Islet precursor cell (in vitro differentiated cells): ENCODE measurements at places on chromosomes 4 and X.

DNA sequence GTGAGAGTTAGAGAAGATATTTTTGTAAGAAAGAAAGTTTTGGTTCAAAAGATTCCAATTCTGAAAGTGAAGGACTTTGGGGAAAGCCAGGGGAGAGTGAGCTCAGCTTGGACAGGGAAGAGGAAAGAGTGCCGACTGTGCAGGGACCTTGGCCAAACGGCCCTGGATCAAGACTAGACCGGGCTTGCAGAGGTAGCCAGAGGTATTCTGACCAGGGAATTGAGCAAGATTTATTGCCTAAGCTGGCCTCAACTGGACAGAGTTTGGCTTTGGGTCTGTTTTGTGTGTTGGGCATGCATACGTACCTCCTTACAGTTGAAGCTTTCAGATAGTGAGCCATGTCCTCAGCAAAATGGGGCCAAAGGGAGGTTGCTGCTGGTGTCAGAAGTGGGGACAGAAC lies 11.6 kb downstream of the PLAC1 start:
- DNase-seq: no peak

- DNase-seq: no peak
Observed at GRCh38 chr4:39950861-39951481, 26.7 kb downstream of the PDS5A start.

DNA sequence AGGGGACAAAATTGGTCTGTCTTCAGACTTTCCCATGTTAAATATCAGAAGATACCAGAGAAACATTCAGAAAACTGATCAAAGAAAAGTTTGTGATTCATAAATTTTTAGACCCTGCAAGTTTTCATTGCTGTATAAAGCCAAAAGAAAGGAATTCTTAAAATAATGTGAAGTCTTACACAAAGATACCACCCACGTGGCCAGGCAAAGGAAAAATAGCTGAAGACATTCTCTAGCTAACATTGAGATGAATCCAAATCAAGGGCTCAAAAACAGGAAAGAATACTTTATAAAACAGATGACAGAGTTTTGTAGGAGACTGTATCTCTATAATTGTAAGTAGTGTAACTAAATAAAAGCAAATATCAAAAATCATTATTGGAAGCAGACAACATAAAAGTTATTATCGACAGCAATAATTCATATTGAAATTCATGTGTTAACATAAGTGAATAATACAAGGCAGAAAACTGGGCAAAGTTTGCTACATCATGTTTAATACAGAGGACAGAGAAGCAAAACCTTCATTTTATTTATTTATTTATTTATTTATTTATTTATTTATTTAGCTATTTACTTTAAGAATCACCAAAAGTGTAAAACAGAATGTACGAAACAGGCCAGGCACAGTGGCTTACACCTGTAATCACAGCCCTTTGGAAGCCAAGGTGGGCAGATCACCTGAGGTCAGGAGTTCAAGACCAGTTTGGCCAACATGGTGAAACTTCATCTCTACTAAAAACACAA lies 204.6 kb upstream of the SLIT2 start:
- DNase-seq: no peak

GRCh38 chrX:15512401-15512965 lies 11.9 kb downstream of the BMX start:
- no peak for DNase-seq

GRCh38 chr4:158200214-158200613 lies 10.1 kb upstream of the TMEM144 start:
- DNase-seq: no peak

DNA sequence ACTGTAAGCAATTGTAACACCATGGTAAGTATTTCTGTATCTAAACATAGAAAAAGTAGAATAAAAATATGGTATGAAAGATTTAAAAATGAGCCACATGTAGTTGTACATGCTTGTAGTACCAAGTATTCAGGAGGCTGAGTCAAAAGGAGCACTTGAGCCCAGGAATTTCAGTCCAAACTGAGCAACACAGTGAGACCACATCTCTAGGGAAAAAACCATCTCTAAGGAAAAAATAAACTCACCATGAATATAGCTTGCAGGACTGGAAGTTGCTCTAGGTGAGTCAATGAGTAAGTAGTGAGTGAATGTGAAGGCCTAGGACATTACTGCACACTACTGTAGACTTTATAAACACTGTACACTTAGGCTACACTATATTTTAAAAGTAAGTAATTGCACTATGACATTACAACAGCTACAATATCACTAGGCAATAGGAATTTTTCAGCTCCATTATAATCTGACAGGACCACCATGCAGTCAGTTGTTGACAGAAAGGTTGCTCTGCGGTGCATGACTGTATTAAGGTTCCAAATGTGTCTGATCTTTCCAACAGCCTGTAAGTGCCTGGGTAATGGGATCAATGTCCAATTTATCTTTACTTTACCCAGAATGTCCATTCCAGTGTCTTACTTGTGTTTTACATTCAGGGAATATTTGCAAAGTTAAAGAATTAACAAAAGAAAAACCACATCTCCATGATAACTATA lies 28.9 kb upstream of the LRBA start:
- no peak for DNase-seq

- DNase-seq: no peak
Observed at GRCh38 chrX:73562458-73562857, 539 bp upstream of the CHIC1 start.

DNA sequence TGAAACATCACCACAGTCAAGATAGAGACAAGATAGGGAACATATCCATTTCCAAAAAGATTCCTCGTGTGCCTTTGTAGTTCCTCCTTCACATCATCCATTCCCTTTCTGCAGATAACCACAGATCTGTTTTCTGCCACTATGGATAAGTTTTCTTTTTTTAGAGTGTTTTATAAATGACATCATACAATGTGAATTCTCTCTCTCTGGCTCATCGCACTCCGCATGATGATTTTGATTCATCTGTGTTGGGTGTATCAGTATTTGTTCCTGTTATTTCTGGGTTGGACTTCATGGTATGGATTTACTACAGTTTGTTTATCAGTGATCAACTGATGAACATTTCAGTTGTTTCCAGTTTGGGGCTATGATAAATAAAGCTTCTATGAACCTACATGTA lies 23.2 kb upstream of the ANXA3 start:
- no peak for DNase-seq

DNA sequence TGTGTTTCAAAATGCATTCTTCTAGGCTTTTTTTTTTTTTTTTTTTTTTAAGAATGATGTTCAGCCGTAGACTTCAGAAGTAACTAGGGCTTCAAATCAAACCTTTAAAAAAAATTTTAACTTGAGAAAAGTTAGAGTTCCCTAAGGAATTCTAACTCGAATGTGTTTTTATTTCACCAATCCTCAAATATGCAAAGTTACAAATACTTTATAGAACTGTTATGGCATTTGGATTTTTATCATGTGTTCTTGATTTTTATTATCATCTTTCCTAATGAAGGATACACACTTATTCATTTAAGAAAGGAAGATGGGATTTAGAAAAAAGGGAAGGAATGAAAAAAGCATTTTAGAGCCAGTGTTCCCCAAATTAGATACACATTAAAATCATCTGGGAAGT lies 200.6 kb upstream of the LDB2 start:
- no peak for DNase-seq

DNA sequence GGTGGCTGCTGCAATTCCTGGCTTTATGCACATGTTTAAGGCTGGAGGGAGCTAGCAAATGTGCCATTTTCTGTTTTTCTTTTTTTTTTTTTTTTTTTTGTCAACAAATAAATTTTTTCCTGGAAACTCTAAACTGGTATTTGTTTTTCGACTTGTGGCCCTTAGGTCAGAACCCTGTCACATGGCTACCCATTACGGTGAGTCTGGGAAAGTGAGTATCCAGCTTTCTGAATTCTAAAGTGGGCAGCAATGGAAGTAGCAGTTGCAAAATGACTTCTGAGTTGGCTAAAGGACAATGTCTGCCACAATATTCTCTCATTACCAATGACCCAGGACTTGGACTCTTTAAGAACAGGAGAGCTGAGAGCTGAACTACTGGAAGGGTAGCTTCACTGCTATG lies 225.1 kb upstream of the CENPE start:
- DNase-seq: no peak

DNA sequence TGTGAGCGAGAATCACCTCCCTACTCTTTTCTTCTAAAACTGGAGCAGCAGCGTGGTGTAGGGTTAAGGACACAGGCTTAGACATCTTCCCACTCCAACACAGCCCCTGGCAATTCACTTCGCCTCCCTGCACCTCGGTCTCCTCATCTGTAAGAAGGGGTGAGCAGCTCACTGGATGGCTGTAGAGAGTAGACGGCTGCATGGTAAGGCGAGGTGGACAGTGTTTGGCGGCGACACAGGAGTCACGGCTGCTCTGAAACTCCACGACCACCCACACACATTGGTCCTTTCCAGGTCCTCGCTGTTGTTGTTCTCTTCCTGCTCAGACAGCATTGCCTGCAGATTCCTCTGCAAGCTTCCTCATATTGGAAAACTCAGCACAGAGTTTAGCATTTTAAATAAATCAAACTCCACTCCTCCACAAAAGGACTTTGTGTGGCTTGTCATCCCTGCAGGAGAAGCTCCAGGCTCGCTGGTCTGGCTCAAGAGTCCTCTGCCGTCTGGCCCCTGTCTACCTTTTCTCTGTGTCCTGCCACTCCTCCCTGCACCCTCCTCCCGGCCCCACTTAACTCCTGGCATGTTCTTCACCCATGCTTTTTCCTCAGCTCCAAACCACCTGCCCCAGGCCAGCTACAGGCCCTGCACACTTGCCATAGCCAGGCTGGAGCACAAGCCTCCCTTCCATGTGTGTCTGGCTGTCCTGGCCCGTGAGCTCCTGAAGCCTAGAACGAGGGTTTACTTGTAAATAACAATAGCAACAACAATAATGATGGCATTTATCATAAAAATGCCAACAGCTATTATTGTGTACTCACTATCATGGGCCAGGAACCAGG lies 41.3 kb upstream of the CRMP1 start:
- DNase-seq: peak; percentile 51

- DNase-seq: no peak
Observed at GRCh38 chrX:118538386-118538785, 42.8 kb downstream of the DOCK11 start.

GRCh38 chr4:20430259-20430941 lies 178.7 kb downstream of the SLIT2 start:
- no peak for DNase-seq

- DNase-seq: no peak
Observed at GRCh38 chr4:7244751-7245320, 52.5 kb downstream of the SORCS2 start.

GRCh38 chrX:40012868-40013265 lies 84.9 kb downstream of the BCOR start:
- peak; percentile 81 for DNase-seq

DNA sequence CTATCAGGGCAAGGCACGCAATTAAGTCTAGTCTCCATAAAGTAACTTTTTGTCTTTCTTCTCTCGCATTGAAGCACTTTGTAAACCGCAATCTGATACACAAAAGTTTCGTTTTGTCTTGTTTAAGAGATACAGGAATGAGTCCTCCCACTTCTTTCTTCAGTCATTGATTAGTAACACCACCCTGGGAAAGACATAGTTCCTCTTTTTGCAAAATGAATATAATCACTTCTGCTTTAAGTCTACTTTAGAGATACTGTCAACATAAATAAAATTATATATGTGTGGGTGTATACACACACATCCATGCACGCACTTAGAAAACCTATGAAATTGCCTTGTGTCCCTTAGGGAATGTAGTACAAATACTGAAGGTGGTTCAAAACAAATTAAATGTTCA lies 11.7 kb downstream of the COQ2 start:
- no peak for DNase-seq
